ENCODE measurements at places on chromosomes 1 and 21. TPM values are rescaled to one million over a fixed set of nuclear protein-coding genes. Genes with fewer than 3 reads are reported as not detected.

- peaks cover 35% of the 10 kb centered on the region for H3K4me1 ChIP-seq
- no peak overlapping the region for H3K27ac ChIP-seq
- H3K27me3 ChIP-seq = no peaks in the 10 kb centered on the region
- no peak for DNase-seq
- no peak overlapping the region for H3K4me3 ChIP-seq
These were observed 7.5 kb downstream of the MFSD2A start for GRCh38 chr1:39962450-39962825.

DNA sequence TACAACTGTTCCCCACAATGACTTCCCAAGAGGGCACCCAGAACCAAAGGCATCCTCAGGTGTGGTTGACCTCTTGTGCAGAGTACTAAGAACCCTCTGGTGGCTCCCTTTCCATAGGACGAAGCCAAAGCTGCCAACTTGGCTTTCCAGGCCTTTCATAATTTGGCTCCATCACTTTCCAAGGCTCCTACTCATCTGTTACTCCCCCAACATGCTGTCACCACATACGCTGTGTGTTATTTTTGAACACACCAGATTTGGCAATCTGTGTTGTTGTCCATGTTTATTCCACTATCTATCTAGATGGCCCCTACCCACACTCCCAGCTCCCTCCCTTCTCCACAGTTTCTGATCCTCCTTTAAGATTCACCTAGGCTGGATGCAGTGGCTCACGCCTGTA lies 10.2 kb upstream of the NKAIN1 start:
- DNase-seq = no peak
- H3K36me3 ChIP-seq = no peaks in the 10 kb centered on the region
- no peaks in the 10 kb centered on the region for H3K27me3 ChIP-seq
- H3K4me3 ChIP-seq = no peak overlapping the region
- H3K4me1 ChIP-seq = no peaks in the 10 kb centered on the region

GRCh38 chr21:41437729-41438128 lies 11.7 kb downstream of the MX1 start:
- H3K4me1 ChIP-seq = peaks cover 4% of the 10 kb centered on the region
- DNase-seq = no peak
- H3K36me3 ChIP-seq = peaks cover 100% of the 10 kb centered on the region

- no peaks in the 10 kb centered on the region for H3K4me1 ChIP-seq
- H3K4me3 ChIP-seq = no peak overlapping the region
- no peaks in the 10 kb centered on the region for H3K36me3 ChIP-seq
- H3K27ac ChIP-seq = no peak overlapping the region
- DNase-seq = no peak
- no peaks in the 10 kb centered on the region for H3K27me3 ChIP-seq
These were observed 301.5 kb upstream of the PRMT6 start for GRCh38 chr1:106754957-106755356.

DNA sequence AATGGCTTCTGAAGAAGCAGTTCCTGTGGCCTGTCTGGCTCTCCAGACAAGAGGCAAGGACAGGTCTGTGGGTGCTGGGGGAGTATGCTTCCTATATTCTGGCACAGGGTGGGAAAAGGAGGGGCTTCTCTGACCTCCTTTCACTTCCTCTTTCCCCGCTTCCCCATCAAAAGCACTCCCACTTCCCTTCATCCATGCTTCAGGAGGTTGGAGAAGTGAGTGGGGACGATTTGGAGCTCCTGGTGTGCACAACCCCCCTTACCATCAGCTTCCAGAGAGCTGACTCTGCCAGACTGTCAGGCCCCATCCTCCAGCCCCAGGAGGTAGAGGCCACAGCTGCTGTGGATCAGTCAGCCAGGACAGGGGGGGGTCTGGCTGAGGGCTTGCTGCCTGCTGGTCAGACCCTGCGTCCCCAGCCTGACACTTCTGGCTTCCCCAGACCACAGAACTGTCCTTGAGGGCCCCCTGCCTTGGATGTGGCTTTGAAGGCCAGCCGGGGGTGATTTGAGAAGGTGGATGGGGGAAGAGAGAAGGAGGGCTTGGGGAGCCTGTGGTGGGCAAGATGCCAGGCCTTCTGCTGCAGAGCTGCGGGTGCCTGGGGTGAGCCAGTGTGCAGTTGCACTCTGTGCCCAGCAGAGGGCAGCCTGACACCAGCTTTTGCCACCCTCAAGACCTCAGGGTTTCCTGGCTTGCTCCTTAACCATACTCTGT lies 21.5 kb upstream of the TMEM222 start:
- no peak overlapping the region for H3K4me3 ChIP-seq
- H3K4me1 ChIP-seq = no peaks in the 10 kb centered on the region
- peak; percentile 87 for DNase-seq

- H3K4me3 ChIP-seq = no peak overlapping the region
- no peaks in the 10 kb centered on the region for H3K27me3 ChIP-seq
- no peaks in the 10 kb centered on the region for H3K4me1 ChIP-seq
- H3K36me3 ChIP-seq = no peaks in the 10 kb centered on the region
- no peak for DNase-seq
- H3K27ac ChIP-seq = no peak overlapping the region
These were observed 19.3 kb downstream of the CNTN2 start for GRCh38 chr1:205062319-205062718.

- H3K36me3 ChIP-seq = no peaks in the 10 kb centered on the region
- H3K27me3 ChIP-seq = no peaks in the 10 kb centered on the region
- no peaks in the 10 kb centered on the region for H3K4me1 ChIP-seq
- H3K4me3 ChIP-seq = no peak overlapping the region
- no peak overlapping the region for H3K27ac ChIP-seq
These were observed 22.6 kb upstream of the IL20 start for GRCh38 chr1:206842854-206843253.

GRCh38 chr1:7868070-7868780 lies 15.4 kb upstream of the UTS2 start:
- no peaks in the 10 kb centered on the region for H3K27me3 ChIP-seq
- DNase-seq = no peak
- no peak overlapping the region for H3K27ac ChIP-seq
- no peak overlapping the region for H3K4me3 ChIP-seq
- H3K4me1 ChIP-seq = no peaks in the 10 kb centered on the region

- peaks cover 65% of the 10 kb centered on the region for H3K36me3 ChIP-seq
- DNase-seq = no peak
- no peaks in the 10 kb centered on the region for H3K27me3 ChIP-seq
- H3K27ac ChIP-seq = no peak overlapping the region
- no peak overlapping the region for H3K4me3 ChIP-seq
These were observed 37.0 kb downstream of the LRIG2 start for GRCh38 chr1:113109908-113110554.

GRCh38 chr1:159510229-159510541 lies 25.6 kb downstream of the OR10J5 start:
- H3K4me1 ChIP-seq = no peaks in the 10 kb centered on the region
- H3K27ac ChIP-seq = no peak overlapping the region
- H3K27me3 ChIP-seq = no peaks in the 10 kb centered on the region

GRCh38 chr1:211606332-211606913 lies 27.5 kb upstream of the SLC30A1 start:
- H3K27me3 ChIP-seq = no peaks in the 10 kb centered on the region
- peaks cover 23% of the 10 kb centered on the region for H3K4me1 ChIP-seq
- peak; percentile 54 for DNase-seq
- no peaks in the 10 kb centered on the region for H3K36me3 ChIP-seq
- H3K27ac ChIP-seq = peak overlapping the region; percentile 79

DNA sequence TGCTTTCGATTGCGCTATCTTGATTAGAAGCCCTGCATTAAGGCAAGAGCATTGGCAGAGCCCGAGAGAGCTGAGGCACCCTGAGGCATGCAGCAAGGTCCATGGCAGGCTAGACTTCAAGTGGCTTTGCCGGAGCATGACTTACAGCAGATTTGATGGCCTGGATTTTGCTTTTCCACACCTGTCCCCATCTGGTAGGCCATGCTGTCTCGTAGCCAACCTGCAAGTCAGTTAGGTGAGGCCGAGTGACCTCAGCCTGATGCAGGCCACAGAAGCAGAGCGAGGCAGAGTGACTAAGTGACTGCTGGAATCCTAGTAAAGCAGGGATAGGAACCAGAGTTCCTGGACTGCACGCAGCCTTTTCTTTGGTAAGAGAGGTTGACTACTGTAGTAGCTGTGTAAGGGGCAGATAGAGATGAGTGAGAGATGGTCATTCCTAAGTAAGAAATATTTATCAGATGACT lies 148.9 kb downstream of the PBX1 start:
- H3K36me3 ChIP-seq = no peaks in the 10 kb centered on the region
- H3K27me3 ChIP-seq = peaks cover 4% of the 10 kb centered on the region
- no peak for DNase-seq
- H3K4me1 ChIP-seq = no peaks in the 10 kb centered on the region

DNA sequence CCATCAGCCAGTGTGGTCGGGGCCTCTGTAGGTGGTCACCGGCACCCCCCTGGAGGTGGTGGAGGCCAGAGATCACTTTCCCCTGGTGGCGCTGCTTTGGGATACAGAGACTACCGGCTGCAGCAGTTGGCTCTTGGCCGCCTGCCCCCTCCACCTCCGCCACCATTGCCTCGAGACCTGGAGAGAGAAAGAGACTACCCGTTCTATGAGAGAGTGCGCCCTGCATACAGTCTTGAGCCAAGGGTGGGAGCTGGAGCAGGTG lies 961 bp downstream of the RBM15 start:
- DNase-seq = no peak
- H3K36me3 ChIP-seq = peaks cover 37% of the 10 kb centered on the region
- peak overlapping the region; percentile 97 for H3K27ac ChIP-seq
- H3K4me1 ChIP-seq = peaks cover 49% of the 10 kb centered on the region

DNA sequence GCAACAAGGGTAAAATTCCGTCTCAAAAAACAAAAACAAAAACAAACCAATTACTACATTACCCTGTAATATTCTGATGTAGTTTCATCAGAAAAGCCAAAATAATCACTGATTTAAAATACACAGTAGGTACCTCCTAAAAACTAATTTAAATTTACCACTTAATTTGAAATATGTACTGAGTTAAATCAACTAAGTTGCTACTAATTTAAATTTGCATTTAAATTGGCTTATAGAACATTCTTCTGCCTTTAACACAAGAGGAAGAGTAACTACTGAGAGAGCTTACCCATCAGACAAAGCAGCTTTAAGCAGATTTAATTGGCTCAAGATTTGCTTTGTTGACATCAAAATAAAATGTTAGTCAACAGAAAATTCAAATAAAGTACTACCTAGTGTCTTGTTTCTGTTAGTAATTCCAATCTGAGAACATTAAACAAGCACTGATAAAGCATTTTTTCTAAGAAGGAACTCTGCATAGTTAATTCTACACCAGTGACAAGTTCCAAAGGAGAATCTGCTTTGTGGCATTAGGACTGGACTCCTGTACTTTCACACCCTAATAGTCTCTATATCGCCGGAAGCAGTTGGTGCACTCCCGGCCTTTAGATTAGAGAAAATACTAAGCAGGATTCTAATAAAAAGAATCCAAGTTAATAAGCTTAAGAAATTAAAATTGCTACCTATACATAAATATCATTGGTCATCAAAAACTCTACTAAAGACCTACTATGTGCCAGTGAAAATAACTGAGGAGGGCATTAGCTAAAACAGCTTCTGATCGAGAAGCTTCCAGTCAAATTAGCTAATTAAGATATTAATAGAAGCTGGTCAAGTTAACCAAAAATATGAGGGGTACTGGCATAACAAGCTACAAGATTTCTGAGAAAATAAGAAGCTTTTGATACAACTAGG lies 8.4 kb downstream of the LUZP1 start:
- DNase-seq = no peak
- no peak overlapping the region for H3K4me3 ChIP-seq
- no peaks in the 10 kb centered on the region for H3K27me3 ChIP-seq
- no peak overlapping the region for H3K27ac ChIP-seq

GRCh38 chr1:192812420-192813209 lies 3.8 kb downstream of the RGS2 start:
- no peaks in the 10 kb centered on the region for H3K36me3 ChIP-seq
- H3K4me1 ChIP-seq = peaks cover 17% of the 10 kb centered on the region

- H3K27ac ChIP-seq = no peak overlapping the region
- no peaks in the 10 kb centered on the region for H3K36me3 ChIP-seq
- no peaks in the 10 kb centered on the region for H3K4me1 ChIP-seq
- no peak for DNase-seq
These were observed 136.1 kb upstream of the IRF2BP2 start for GRCh38 chr1:234745844-234746797.

GRCh38 chr1:207646944-207647579 lies 2.1 kb downstream of the CR1L start:
- H3K4me3 ChIP-seq = no peak overlapping the region
- H3K4me1 ChIP-seq = peaks cover 12% of the 10 kb centered on the region
- H3K36me3 ChIP-seq = no peaks in the 10 kb centered on the region
- H3K27ac ChIP-seq = no peak overlapping the region
- no peaks in the 10 kb centered on the region for H3K27me3 ChIP-seq

DNA sequence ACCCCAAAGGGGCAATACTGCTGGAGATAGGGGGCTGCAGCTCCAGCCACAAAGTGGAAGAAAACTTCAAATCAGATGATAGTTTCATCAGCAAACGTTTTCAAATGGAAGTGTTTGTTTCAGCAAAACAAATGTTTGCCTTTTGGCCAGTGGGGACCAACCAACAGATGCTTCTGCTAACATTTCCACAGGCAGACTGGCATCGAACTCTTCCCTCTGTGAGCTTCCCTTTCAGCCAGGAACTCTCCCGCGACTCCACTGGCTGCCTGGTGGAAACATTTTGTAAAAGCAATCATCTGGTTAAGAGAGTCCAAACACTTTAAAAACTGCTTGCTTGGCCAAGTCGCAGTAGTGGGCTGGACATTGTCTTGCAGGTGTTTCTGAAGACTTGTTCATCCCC lies 30.7 kb downstream of the CENPF start:
- no peak overlapping the region for H3K27ac ChIP-seq
- DNase-seq = no peak
- no peak overlapping the region for H3K4me3 ChIP-seq
- H3K36me3 ChIP-seq = peaks cover 2% of the 10 kb centered on the region
- H3K4me1 ChIP-seq = no peaks in the 10 kb centered on the region
- no peaks in the 10 kb centered on the region for H3K27me3 ChIP-seq

- H3K4me1 ChIP-seq = no peaks in the 10 kb centered on the region
- DNase-seq = no peak
- no peak overlapping the region for H3K4me3 ChIP-seq
- no peak overlapping the region for H3K27ac ChIP-seq
- no peaks in the 10 kb centered on the region for H3K27me3 ChIP-seq
These were observed 120.5 kb upstream of the CD34 start for GRCh38 chr1:208031316-208031931.

- peaks cover 25% of the 10 kb centered on the region for H3K4me1 ChIP-seq
- H3K27ac ChIP-seq = peak overlapping the region; percentile 4
- H3K4me3 ChIP-seq = peak overlapping the region; percentile 28
- H3K36me3 ChIP-seq = no peaks in the 10 kb centered on the region
- DNase-seq = peak; percentile 29
These were observed 300.3 kb downstream of the GRIK1 start for GRCh38 chr21:29639366-29640079.

ADCY10 gene
- 0.15 TPM for total RNA-seq

EDARADD gene
- total RNA-seq = not detected

KRTAP13-2 gene
- not detected for total RNA-seq

NLRP3 gene
- total RNA-seq = 1.4 TPM

CXADR gene
- not detected for total RNA-seq

LCE1E gene
- total RNA-seq = not detected

VASH2 gene
- total RNA-seq = not detected

TDRD5 gene
- not detected for total RNA-seq

SPATA17 gene
- not detected for total RNA-seq

Data from B cell (primary cell).